ENCODE measurements at places on chromosomes 13 and 19. TPM values are rescaled to one million over a fixed set of nuclear protein-coding genes. Genes with fewer than 3 reads are reported as not detected.

- DNase-seq = no peak
These were observed 454 bp downstream of the BLVRB start for GRCh38 chr19:40465025-40465556.

DNA sequence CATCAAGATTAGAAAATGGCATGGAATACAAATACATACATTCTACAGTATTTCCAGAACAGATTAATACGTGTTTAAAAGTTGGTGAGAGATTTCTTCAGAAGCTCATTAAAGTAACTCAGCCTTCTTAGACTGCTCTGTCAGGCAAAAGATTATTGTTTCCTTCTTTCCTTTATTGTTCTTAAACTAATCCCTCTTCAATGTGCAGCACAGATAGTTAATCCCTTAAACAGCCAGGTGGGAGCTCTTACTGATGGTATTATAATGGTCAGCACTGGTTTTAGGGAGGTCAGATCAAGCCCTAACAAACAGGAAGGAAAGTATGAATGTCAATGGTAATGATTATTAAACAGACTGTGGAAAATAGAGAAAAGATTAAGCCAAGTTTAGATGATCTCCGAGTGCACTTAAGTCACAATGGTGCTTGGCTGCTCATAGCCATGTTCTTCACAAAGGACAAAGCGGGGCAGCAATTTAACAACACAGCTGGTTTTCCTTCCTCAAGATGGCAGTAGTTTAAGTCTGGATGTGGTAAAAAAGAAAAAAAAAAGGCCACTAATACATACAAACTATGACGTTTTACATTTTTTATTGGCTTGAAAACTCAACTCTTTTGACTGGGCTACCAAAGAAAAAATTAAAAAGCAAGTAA is 992.6 kb downstream of the PCDH9 start:
- DNase-seq = no peak

Gene LRRC63
- total RNA-seq = not detected

Gene PPP2R1A
- 440 TPM for total RNA-seq

DNA sequence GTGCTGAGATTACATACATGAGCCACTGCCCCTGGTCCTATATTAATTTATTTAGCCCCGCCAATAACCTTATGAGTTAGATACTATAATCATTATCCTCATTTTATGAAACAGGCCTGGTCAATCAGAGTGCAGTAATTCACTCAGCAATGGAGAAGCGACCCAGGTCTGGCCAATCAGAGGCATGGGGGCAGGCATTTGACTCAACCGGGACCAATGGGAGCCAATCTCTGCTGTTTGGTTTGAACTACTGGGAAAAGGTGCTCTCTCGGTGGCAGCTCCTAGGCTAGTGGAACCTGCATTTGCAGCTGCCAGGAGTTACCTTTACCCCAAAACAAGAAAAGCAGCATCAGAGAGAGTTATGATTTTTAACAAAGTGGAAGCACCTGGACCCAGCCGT is 6.6 kb downstream of the SIRT2 start:
- no peak for DNase-seq
